Esophagus squamous epithelium (tissue), 5 donors: ENCODE measurements at places on chromosomes 13 and 19.

- no peak for DNase-seq
Observed at GRCh38 chr13:33797622-33798021, 20.3 kb upstream of the RFC3 start.

GRCh38 chr13:75723901-75724300 lies 87.8 kb downstream of the LMO7 start:
- no peak for DNase-seq

DNA sequence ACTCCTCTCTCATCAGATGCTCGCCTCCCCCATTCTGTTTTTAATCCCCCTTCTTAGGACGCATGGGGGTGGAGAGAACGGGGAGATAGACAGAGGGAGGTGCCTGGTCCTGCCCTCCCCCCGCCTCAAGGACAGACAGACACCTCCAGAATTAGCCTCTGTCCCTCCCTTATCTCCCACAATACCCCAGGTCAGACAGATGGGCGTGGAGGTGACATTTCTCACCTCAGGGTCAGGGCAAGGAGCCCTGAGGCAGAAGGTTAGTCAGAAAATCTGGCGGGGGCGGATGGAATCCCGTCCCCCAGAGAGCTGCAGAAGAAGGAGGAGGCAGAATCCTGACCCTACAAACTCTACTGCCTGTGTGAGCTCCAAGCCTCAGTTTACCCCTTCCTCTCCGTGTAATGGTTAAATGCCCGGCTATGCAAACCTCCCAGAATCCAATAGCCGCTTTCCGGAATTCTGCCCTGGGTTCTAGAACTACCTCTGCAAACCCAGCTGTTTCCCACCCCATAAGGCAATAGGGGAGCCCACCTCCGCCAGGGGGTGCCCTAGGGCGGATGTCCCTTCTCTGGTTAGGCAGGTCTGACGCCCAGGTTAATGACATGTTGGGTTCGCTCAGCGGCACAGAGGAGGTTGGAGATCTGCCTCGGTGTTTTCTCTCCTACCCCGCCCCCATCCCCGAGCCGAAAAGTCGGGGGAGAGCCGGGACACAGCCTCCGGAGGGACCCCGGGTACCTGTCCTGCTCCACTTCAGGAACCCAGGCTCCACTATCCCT lies 900 bp downstream of the PPP1R13L start:
- no peak for DNase-seq

- no peak for DNase-seq
Observed at GRCh38 chr19:44947041-44947581, 1.3 kb downstream of the APOC2 start.

- DNase-seq: no peak
Observed at GRCh38 chr13:30088312-30088855, 219.0 kb downstream of the KATNAL1 start.

DNA sequence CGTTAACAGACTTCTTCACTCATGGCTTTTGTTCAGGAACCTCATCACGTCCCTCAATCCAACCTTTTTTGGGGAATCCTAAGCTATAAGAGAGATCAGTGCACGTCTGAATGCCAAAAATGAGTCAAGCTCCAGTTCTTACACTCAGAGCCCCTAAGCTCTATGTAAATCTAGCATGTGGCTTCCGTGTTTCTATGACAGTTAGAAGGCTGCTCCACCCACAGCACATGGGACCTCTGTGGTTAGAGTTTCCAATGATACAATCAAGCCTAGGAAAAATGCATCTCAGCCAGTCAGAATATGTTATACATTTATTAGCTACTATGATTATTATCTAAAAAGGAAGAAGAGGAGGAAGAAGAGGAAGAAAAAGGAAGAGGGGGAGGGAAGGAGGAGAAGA lies 135.9 kb downstream of the ENOX1 start:
- DNase-seq: no peak

GRCh38 chr13:83168590-83168989 lies 713.7 kb downstream of the SLITRK1 start:
- no peak for DNase-seq

DNA sequence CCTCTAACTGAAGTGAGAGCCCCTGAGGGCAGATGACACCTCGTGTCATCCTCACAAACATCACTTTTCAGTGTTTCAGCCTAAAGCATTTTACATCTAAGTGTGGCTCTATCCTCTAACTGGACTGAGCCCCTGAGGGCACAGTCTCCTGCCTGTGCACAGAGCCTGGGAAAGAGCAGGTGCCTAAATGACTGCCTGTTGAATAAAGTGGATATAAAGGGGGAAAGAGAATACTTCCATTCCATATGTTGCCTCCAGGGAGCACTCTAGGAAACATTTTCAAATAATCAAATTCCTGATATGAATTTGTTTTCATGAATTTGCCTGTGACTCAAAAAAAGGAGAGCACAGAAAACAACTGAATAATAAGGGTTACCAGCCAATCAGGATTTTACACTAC lies 32.2 kb downstream of the CNMD start:
- no peak for DNase-seq
